ENCODE measurements at places on chromosomes 1 and 21.

DNA sequence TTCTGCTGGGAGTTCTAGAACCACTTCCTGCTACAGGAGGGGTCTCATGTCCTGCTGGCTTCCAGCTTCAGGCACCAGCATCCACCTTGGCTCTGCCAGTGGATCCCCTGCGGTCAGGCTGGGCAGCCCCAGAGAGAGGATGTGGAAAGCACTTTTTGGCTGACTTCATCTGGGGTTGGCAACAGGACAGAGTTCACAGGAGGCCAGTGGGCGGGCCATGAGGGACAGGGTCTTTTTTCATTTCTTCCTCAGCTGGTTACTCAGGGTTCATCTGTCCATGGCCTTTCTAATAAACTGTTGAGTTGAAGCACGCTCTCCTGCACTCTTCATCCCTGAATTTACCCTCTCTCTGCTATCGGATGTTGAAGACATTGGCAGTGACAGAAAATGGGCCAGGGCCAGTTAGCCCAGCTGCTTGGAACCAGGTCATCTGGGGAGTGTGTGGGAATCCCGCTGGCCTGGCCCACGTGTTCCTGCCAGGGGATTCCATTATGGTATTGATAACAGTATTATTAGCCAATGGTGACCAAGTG is 45.2 kb downstream of the RPS6KA1 start:
- no peak for DNase-seq

- DNase-seq, result no peak
These were observed 9.4 kb downstream of the PEA15 start for GRCh38 chr1:160214481-160215140.

GRCh38 chr1:203086992-203087763 is 1.4 kb upstream of the MYOG start:
- DNase-seq, result no peak

DNA sequence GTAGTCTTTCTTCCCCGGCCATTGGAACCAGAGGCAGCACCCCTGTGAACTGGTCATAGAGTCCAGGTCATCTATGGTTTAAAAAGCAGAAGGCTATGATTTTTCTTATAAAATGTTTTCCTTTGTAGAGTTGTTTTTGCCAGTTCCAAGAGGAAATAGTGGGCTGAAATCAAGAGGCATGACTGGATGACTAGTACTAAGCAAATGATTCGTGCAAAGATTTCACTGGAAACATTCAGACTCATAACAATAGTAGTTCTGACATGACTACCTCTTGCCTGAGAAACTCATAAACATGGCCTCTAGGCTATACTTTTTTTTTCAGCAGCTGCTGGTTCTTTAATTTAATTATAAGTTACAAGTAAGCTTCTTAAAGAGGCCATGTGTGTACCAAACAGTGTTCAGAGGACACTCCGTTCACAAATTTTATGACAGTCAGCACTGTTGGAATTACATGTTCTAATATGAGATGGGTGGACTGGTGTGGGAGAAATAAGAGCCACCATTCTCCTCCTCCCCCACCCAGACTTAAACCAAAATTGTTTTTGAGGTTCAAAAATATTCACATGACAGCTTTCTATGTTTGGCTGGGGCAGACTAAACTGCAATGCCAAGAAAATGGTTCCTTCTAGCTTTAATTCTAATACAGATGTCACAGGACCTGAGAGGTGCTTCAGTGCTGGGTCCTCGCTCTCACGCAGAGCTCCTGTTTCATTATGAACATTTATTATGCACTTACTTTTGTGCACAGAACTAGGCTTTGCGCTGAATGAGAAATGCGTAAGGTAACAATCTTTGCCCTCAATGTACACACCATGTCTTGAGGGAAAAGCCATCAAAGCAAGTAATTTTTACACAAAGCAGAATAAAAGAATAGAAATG is 147.5 kb downstream of the ZC3H11B start:
- no peak for DNase-seq

DNA sequence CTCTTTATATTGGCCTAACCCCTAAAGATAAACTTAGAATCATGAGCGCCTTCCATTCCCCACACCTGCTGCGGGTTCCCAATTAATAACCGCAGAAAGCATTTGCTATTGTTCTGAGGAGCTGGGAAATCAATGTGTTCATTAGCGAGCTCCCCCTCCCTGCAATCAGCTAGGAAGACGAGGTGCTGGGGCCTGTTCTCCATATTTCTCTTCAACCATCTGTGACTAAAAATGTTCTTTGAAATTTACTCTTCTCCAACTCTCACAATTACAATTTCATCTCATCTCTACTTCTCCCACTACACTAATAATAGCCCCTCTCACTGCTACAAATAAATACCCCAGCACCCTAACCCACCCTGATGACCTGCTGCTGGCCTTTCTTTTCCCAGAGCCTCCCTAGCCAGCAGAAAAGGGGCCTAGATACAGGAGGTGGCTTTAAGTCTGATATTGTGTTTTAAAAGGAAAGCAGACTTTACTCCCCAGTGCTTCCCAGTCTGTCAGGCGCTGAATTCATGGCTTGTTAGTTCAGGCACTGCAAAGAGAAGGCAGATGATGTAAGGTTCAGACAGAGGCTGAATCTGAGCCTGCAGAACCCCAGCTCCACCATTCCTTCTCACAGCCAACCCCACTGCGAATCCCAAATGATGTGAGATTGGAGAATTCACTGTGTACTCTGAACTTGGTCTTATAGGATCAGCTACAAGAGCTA is 477.5 kb upstream of the DAB1 start:
- DNase-seq, result no peak

GRCh38 chr21:41236352-41236973 is 68.5 kb downstream of the BACE2 start:
- no peak for DNase-seq

DNA sequence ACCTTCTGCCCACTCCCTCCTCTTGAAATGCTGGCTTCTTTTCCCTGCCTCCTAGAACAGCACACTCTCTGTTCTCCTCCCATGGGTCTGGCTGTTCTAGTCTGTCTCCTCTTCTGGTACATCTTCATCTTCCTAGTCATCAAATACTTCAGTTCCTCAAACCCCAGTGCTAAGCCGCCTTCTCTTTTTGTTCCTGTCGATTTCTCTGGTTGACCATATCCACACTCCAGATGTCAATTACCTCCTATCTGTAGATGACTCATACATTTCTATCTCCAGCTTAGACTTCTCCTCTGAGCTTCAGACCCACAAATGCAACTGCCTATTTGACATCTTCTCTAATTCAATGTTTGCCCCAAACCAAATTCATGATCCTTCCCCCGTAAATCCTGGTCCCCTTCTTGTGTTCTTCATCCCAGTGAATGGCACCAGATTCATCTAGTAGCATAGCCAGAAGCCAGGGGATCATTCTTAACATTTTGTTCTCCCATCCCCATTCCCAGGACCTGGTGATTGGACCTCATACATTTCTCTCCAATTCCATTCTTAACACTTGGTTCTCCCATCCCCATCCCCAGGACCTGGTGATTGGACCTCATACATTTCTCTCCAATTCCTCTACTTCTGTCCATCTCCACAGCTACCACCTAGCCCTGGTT is 35.9 kb downstream of the USP24 start:
- DNase-seq, result no peak

DNA sequence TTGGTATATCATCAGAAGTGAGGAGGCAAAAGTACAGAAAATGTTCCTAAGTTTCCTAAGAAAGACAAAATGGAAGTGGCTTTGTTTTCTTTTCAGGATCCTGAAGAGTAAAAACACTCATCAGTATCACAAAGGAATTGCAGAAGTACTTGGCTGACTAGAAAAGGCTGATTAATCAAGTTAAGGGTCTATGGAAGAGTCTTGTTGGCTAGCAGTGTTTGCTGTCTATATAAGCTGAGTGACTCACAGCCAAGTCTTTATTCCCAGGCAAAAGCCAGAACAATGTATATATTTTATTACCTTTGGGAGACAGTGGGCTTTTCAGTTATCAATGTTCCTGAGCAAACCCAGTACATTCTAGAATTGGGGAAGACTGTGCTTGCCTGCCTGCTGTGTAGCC is 777.0 kb downstream of the PLA2G4A start:
- no peak for DNase-seq
